Umbilical cord (tissue), 2 donors: ENCODE measurements at places on chromosomes 12 and 14. TPM values are rescaled to one million over a fixed set of nuclear protein-coding genes. Genes with fewer than 3 reads are reported as not detected.

Gene KRT73
- not detected for total RNA-seq

- no peak for DNase-seq
These were observed 148.4 kb downstream of the KSR2 start for GRCh38 chr12:117820216-117820907.

DNA sequence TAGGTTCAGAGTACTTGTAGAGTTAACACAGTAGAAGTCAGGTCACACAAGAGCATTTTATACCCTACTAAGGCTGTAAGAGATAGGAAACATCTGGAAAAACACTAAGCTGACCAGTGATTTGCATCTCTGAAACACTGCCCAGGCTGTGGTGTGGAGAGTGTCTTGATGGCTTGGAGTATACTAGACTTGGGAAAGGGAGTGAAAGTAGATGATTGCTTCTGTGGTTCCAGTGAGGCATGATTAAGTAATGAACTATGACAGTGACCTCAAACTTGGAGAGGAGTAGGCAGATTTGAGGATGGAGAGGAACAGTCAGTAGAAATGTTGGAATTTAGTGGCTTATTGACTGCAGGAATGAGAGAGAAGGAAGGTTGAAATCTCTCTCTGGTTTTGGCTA is 201.2 kb downstream of the FLRT2 start:
- DNase-seq = peak; percentile 89

GRCh38 chr12:120630104-120630892 is 10.1 kb upstream of the CABP1 start:
- no peak for DNase-seq

GRCh38 chr14:87529081-87529480 is 463.9 kb downstream of the GALC start:
- DNase-seq = no peak

GRCh38 chr14:66247662-66248193 is 238.4 kb upstream of the CCDC196 start:
- no peak for DNase-seq

DNA sequence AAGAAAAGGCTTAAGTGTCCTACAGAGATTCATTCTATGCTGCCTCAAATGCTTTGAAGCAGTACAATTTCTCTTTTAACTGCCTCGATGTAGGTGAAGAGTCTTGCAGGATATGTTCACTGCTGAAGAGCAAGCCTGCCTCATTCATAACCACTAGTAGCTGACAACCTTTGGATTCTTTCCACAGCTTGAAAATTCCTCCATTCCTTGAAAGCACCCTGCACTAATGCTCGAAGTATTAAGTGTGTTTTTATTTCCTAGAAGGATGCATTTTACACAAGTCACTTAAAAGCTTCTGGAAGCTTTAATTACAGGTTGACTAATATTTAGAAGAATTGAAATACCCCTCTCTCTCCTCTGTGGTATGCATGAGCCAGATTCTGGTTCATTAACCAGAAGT is 429.4 kb downstream of the DIO2 start:
- peak; percentile 39 for DNase-seq
